Activated naive CD4-positive, alpha-beta T cell (primary cell): ENCODE measurements at places on chromosomes 11 and 22.

DNA sequence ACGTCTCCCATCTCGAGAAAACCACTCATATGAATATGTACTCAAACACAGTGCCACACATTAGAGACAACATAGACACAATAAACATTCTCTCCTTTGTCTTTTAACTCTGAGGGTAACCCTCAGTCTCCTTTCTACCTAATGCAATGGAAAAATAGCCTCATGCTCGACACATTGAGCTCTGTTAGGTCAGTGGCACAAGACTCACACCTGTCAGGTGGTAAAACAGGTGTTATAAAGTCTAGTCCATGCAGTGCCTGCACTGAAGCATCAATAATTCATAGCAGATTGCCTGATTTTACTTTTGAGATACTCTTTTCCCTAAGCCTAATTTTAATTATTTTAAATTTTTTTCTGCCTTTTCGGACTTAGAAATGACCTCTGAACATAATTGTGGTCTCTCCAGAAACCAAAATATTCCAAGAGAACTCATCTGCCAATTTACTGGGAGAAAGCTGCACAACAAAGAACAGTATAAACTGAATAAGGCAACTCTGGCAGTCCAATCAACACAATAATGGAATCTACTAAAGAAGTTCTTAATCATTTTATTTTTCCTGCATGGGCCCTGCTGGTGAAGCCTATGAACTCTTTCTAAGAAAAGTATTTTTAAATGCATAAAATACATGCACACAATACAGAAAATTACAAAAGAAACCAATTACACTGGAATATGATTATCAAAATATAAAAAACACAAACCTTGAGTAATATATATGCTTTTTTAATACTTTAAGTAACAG lies 9.9 kb downstream of the RDX start:
- DNase-seq: no peak

DNA sequence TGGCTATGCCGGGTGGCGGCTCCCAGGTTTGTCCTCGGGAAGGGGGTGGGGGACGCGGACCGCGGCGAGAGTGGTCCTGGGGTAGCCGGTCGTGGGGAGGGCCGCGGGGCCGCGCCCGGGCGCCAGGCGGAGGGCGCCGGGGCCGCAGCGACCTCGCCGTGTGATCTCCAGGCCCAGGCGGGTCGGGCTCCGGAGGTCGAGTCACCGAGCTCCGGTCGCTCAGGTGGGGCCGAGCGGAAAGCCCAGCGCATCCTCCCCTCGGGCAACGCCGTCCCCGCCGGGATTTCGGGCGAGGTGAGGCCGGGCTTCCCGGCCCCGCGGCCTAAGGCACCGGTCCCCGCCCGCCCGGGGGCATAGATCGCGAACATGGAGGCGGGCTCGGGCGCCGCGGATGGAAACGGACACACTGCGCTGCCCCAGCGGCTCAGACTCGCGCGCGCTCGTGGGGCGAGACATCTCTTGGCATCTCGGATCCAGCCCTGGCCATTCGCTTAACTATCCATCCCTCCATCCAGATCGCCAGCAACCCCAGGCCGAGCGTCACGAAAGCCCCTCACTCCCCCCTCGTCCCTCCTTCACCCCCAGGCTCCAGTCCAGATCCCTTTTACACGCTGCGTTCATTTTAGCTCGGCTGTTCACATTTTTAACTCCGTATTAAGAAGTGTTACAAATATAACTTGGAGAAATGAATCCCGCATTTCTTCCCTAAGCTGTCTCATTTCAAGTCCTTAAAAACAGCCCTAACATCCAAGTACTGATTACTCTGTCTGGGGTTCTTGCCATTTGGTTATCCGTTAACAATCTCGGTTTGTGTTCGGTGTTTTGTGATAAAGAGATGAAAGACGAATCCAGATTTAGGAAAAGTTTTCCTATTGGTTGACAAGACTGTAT lies 460 bp downstream of the ZC3H12C start:
- no peak for DNase-seq

DNA sequence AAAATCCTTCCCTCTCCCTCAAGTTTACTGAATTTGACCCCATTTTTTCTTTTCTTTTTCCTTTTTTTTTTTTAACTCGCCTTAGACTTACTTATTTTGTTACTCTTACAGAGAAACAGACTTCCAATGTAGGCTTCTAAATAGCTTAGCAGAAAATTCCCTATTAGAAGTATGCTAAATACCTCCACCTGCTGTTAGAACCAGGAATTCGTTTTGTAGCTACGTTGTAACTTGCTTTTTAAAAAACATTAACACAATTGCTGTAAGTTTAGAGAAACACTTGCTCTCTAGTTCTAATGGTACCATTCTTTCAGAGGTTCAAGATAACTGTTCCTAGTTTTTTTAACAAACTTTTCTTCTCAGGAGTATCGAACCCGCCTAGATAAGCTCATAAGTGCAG lies 324.2 kb downstream of the DCDC1 start:
- DNase-seq: no peak

- no peak for DNase-seq
These were observed 96.2 kb downstream of the RCN1 start for GRCh38 chr11:32187111-32187510.

DNA sequence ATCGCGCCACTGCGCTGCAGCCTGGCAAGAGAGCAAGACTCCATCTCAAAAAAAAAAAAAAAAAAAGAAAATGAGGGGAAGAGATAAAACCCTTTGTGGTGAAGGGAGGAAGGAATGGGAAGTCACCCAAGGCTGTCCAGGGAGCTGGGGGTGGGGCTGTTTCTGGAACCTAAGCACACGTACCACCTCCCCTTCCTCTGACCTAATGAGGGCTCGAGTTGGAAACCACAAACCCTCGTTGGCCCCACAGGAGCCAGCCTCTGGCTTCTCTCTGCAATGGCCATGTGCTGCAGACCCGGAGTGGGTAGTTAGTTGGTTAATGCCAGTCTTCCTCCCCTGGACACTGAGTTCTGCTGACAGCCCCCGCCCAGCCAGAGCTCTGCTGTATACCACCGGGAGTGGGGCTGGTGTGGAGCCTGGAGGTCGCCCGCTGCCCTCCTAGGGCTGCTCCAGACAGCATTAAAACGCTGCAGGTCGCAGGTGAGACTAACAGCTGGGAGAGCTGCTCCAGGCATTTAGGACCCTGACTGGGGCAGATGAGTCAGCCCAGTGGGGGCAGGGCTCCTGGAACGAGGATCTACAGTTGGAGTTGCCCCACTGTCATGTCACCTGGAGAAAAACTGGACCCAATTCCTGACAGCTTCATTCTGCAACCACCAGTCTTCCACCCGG lies at the start of gene LGALS12:
TSS of gene LGALS12 (plus strand) at position 228 of the 672 bp plus-strand sequence. CDS start at position 603, 375 bp downstream.
- no peak for DNase-seq

- no peak for DNase-seq
These were observed 10.0 kb downstream of the LMO2 start for GRCh38 chr11:33881651-33882503.

DNA sequence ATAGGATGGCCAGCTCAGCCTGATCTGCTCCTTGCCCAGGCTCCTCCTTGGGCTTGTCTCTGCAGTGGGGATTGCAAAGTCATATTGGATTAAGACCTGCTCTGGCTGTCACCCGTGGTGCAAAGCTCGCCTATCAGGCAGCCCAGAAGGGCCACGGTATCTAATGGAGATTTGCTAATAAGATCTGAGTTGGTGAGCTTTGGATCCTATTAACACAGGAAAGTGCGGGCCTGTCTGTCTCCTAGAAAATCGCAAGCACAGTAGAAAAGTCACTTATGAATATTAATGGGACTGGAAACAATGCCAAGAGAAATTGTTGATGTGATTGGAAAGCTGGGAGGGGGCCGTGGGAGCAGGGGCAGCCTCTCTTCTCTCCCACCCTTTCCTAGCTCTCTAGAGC lies 72.8 kb downstream of the CHST1 start:
- no peak for DNase-seq

- DNase-seq: no peak
These were observed 125.1 kb downstream of the TIMP3 start for GRCh38 chr22:32926600-32926999.

DNA sequence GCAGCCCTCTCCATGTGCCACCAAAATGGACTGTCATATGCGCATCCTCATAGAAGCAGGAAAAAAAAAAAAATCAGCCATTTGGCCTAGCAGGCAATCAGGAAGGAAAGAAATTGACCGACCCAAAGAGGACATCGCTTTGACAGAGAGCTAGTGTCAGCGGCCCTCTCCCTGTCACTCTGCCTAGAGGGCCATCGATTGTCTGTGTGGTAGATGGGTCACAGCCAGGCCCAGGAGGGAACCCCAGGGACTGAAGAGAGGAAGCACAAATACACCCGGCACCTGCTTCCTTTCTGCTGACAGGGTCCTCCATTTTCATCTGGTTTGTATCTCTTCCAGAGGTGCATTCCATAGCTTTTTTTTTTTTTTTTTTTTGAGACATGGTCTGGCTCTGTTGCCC lies 21.8 kb downstream of the VPS37C start:
- DNase-seq: no peak

- DNase-seq: no peak
These were observed 768 bp downstream of the LDHA start for GRCh38 chr11:18394928-18395734.

DNA sequence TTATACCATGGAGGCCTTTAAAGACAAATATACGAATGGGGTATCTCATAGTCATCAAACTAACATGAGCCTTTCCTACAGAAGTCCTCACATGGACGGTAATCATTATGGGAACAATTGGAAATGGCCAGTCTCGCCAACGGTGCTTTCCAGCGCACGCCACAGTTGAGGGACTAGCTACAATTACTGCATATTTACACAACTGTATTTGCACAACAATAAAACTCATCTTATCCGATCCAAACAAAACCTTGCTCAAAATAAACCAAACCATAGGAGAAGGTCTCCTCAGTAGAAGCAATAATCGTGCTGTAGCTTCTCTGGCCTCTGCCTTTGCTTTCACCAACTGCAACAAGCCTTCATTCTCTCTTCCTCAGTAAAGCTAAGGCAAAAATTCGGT lies 5.9 kb downstream of the CADM1 start:
- no peak for DNase-seq

- no peak for DNase-seq
These were observed 139.0 kb upstream of the GUCY1A2 start for GRCh38 chr11:107157146-107157808.

GRCh38 chr11:16841481-16841880 lies 103.0 kb downstream of the C11orf58 start:
- no peak for DNase-seq

- no peak for DNase-seq
These were observed 76.8 kb upstream of the SUSD2 start for GRCh38 chr22:24104307-24105012.

DNA sequence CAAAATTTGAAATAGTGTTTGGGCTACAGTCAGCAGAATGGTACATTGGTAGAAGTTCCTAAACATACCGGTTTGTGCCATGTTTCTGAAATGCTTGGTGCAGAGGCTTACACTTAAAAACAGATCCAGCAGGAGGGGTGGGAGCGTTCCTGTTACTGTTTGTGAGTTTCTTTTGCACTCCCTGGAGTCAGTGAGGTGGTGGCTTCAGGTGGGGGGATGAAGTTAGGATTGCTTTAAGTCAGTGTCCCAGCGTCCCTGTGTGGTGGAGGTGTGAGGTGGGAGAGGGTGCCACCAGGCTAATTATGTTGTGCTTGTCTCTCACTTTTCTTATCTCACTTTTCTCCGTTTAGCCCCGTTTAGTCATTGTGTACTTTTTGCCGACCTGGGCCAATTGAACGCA lies 9.7 kb downstream of the TNRC6B start:
- DNase-seq: no peak

DNA sequence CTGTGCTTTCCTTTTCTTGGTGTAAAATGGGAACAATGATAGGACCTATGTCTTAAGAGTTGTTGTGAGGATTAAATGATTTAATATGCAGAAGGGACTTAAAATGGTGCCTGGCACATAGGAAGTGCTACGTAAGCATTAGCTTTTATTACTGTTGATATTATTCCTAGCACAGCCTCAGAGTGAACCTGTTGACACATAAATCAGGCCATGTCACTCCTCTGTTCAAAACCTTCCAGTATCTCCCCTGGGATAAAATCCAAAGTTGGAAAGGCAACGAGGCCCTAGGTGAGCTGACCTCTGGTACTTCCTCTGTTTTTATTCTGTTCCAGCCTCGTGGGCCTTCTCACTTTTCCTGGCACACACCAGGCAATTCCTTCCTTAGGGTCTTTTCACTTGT lies 108.8 kb upstream of the CADM1 start:
- no peak for DNase-seq

DNA sequence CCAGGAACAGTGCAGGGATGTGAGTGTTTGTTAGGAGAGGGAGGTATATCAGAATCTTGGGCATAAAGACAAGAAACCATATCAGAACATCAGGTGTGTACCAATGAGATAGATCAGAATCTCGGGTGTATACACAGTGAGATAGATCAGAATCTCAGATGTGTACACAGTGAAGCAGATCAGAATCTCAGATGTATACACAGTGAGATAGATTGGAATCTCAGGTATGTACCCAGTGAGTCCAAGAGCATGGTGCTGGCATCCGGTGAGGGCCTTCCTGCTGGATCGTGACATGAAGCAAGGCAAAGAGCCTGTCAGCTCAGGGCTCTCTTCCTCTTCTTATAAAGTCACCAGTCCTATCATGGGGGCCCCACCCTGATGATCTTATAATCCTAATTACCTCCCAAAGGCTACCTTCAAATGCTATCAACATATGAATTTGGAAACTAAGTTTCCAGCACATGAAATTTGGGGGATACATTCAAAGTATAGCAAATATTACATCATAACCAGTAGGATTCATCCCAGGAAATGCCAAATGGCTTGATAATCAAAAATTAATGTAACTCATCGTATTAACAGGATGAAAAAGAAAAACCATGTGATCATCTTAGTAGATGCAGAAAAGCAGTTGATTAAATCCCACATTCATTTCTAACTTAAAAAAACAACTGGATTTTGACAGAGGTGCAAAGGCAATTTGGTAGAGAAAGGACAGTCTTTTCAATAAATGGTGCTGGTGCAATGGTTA lies 28.6 kb downstream of the PPARA start:
- no peak for DNase-seq

DNA sequence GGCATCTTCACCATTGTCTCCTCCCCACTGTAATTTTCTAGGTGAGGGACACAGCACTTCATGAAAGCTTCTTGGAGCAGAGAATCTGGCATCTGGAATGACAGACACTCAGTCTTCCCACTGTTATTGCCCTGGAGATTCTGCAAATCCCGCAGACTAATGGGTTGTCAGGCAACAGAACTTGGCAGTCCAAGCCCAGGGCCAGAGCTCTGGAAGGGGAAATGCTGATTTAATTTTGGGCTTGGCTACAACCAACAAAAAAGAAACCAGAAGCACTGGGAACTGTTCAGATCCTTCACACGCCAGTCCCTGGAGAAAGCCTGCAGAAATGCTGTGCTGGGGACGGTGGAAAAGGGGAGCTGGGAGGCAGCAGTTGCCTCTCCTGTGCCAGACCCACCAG lies 71.5 kb upstream of the BID start:
- no peak for DNase-seq

GRCh38 chr22:42863349-42863961 lies 6.4 kb upstream of the ARFGAP3 start:
- no peak for DNase-seq

GRCh38 chr11:41789376-41789775 lies 329.9 kb upstream of the LRRC4C start:
- DNase-seq: no peak

- DNase-seq: no peak
These were observed 6.1 kb upstream of the TMEM135 start for GRCh38 chr11:87031433-87032170.

- no peak for DNase-seq
These were observed 2.7 kb downstream of the NAV2 start for GRCh38 chr11:19715373-19715772.
